ENCODE measurements at places on chromosomes 2 and 18. TPM values are rescaled to one million over a fixed set of nuclear protein-coding genes. Genes with fewer than 3 reads are reported as not detected.

Gene GALNT13
- 8.8 TPM for total RNA-seq

Gene MDH1B
- total RNA-seq = 1.6 TPM

Gene ICOS
- total RNA-seq = 0.07 TPM

Gene PLEKHM3
- total RNA-seq = 4.5 TPM

Gene UGT1A5
- not detected for total RNA-seq

Gene NOSTRIN
- total RNA-seq = not detected

DNA sequence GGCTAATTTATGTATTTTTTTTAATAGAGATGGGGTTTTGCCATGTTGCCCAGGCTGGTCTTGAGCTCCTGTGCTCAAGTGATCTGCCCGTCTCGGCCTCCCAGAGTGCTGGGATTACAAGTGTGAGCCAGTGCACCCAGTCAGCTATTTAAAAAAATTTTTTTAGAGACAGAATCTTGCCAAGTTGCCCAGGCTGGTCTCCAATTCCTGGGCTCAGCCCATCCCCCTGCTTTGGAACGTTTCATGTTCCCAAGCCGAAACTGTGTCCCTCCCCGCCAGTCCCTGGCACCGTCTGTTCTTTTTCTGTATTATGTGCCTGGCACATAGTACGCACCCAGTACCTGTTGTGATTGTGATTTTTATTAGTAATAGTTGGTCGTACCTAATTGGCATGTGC lies 63.1 kb upstream of the MGAT5 start:
- no peak for DNase-seq

DNA sequence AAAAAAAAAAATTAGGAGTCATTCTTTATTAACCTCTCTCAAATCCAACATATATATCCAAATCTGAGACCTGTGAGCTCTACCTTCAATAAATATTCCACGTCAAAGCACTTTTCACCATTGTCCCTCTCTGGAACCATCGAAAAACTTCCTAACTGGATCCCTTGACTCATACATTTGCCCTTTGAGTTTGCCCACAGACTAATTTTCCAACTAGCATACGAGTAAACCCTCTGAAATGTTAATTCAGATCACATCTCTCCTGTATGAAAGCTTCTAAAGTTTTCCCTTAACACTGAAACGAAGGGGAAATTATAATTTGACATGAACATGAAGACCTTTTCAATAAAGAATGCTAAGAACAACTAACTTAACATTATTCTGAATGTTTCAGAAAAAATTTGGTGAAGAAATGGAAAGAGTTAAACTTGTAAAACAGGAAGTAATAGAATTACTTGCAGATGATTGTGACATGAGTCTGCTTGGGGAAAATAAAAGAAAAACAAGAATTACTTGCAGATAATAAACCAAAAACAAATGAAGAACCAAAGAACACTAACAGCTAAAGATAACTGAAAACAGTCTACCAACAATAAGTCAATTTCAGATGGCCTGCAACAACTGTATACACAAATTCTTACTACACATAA lies 110.6 kb downstream of the C2orf74 start:
- no peak for DNase-seq

DNA sequence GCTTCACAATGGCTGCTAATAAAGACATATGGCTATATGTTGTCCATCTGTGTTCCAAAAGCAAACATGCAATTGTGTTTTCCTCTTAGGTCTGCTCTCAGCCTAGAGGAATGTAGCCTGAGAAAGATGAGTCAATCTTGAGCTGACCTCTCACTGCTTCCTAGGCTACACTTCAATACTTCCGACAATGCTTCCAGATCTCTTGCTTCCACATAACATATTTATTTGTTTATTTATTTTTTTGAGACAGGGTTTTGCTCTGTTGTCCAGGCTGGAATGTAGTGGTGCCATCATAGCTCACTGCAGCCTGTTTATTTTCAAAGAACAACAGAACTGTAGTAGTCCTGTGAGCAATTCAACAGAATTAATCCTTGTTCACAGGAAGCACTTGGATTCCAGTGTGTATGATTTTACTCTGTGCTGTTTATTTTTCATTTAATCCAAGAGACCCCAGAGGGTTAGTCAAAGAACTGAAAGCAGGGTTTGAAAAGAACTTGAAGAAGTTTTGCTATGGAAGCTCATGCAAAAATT lies 437.9 kb downstream of the TXNL1 start:
- DNase-seq = no peak

- DNase-seq = no peak
Measured at GRCh38 chr2:207484444-207485391, 45.0 kb upstream of the CREB1 start.

DNA sequence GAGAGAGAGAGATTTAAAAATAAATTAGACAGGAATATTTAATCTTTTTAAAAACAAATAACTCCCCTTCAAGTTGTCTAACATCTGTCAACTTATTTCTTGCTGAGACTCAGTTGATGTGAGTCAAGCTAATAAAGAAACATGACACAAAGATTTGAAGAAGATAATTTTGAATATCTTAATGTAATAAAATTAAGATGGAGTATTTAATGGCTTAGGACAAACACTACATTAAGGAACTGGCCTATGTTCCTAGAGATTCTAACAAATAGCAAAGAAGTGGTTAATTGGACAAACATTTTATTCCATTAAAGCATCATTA lies 134.0 kb downstream of the INSIG2 start:
- DNase-seq = no peak

DNA sequence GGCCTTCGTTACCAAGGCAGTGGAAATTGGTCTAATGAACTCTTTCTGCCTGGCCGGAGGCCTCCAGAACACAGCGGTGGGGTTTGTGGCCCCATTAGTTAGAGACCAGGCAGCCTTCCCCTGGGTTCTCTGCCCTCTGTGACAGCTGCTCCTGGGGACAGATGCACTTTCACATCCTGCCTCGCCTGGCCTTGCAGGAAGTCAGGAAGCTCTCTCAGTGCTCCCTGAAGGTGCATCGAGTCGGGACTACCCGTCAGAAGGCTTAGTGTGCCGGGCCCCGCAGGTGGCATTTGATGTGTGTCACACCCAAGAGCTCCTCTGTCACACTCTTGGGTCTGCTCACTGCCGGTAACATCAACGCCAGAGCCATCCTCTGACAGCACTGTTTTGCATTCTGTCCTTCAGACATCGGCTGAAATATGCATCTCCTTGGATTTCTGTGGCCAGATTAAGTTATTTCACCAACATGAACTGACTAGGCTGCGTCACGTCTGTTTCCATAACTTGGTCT lies 158.3 kb downstream of the LDLRAD4 start:
- no peak for DNase-seq

GRCh38 chr2:102480285-102481195 lies 7.5 kb downstream of the SLC9A4 start:
- no peak for DNase-seq

GRCh38 chr2:20168727-20169696 lies 55.9 kb downstream of the SDC1 start:
- DNase-seq = no peak

GRCh38 chr2:190679813-190680591 lies 31.1 kb downstream of the NAB1 start:
- peak; percentile 83 for DNase-seq

GRCh38 chr2:65850695-65851094 lies 418.3 kb upstream of the SPRED2 start:
- DNase-seq = no peak

- peak; percentile 36 for DNase-seq
Measured at GRCh38 chr2:219457784-219458369, 23.2 kb downstream of the SPEG start.

- no peak for DNase-seq
Measured at GRCh38 chr2:146850746-146851145, 994.1 kb upstream of the ACVR2A start.

DNA sequence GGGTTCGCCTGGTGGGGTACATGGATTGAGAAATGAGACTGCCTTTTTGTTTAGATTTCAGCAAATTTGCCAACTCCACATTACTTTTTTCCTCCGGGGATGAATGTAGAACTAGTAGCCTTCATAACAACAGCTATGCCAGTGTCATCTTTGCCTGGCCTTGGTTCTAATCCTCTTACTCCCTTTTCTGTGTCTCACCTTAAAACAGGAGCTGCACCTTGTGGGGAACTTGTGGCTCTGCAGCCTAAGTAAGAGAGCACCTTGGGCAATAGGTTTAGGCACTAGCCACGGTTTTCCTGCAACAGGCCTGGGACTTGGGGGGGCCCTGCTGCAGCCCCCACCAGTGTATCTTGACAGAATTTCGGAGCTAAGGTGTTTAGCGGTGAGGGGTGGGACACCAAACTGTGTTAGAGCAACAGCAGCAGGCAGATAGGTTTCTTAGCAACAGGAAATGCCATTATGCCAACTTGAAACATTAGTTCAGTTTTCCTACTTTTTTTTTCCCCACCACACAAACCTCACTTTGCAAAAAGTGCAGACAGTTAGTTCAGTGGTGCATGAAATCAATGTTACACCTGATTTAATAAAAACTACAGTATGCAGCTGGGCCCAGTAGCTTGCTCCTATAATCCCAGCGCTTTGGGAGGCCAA lies 173.7 kb downstream of the PRKCE start:
- no peak for DNase-seq

GRCh38 chr2:124501575-124502152 lies 476.6 kb downstream of the CNTNAP5 start:
- DNase-seq = no peak

DNA sequence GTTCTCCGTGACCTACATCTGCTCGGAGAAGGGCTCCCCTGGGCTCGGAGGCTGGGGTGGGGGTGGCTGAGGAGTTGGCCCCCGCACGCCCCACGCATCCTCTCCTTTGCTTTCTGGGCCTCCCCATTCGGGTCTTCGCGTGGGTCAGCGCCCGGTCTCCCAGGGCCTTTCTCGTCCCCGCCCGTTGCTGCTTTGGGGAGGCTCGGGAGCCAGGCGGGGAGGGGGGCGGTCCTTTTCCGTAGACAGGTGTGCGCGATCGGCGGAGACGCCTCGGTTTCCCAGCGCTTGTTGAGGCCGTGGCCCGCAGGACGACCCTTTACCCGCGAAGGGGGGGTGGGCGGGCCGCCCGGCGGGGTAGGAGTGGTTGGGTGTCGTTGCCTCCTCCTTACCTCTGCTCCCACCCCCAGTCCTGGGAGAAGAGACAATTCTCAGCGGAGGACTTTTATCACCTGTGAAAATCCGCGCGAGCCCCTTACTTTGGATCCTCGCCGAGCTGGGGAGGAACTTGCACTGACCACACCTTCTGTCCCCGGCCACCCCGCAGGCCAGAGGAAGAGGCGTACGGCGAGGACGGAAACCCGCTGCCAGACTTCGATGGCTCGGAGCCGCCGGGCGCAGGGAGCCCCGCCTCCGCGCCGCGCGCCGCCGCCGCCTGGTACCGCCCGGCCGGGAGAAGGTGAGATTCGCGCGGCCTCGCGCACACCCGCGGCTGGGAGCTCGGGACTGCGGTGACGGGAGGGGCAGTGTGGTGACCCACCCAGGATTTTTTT lies 2.6 kb downstream of the ADCYAP1 start:
- peak; percentile 62 for DNase-seq

GRCh38 chr2:220703279-220703678 lies 868.8 kb downstream of the EPHA4 start:
- no peak for DNase-seq

GRCh38 chr18:60981682-60982328 lies 351.4 kb upstream of the CDH20 start:
- DNase-seq = no peak

GRCh38 chr2:174300114-174300513 lies 34.6 kb upstream of the SP9 start:
- DNase-seq = no peak

GRCh38 chr2:232418466-232419244 lies 12.0 kb downstream of the ALPG start:
- peak; percentile 57 for DNase-seq

GRCh38 chr2:66283787-66284186 lies 151.1 kb upstream of the MEIS1 start:
- no peak for DNase-seq

DNA sequence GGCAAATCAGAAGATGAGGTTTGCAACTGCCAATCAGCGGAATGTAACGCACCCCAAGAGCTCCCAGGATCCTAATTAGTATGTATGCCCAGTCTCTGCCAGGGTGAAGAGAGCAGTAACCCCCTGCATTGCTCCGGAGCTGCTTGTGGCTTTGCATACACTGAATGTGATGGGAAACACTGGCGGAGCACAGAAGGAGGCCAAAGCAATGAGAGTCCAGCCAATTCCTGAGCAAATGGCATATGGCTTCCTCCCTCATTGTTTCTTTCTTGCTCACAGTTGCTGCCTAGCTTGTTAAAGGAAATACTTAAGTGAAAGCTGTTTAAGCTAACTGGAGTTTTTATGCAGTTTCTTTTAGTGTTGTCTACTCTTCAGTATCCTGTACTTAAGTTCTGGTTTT lies 343.5 kb upstream of the NT5C1B start:
- DNase-seq = no peak

DNA sequence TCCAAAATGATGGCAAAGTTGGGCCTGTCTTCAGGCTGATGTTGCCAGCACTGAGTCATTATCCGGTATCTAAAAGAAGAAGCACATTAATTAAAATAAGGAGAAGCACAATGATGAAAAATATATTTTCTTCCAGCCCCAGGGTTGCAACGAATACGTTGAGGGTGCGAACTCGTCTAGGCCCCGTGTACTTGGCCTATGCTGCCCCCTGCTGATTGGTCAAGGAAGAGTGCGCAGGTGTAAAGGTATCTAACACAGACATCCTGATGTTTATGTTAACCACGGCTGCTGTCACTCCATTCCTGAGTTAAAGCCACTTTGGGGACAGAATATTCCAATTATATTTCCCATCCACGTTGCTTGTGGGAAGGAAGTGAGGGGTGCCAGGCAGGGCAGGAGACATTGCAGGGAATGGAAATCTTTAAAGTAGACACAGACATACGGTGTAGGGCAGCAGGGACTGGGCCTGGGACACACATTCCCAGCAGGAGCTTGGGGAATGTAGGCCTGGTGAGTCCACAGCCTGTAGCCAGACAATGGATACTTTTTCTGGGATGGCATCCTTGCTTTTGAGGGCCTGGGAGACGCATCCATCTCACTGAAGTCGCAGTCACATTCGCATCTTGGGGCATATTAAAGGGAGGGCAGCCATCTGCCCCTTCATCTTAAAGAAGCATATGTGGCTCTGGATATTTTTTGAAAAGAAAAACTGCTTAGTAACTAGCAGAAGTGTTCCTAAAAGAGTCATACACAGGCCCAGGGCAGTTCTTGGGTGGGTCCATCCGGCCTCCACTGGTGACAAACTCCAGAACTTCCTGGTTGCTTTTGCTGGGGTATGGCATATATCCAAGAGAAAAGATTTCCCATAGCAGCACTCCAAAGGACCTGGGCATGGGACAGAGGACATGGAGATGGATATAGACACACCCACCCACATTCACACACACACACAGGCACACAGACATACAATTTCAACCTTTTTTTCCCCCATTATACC lies 81.9 kb downstream of the CLIP4 start:
- peak; percentile 82 for DNase-seq

DNA sequence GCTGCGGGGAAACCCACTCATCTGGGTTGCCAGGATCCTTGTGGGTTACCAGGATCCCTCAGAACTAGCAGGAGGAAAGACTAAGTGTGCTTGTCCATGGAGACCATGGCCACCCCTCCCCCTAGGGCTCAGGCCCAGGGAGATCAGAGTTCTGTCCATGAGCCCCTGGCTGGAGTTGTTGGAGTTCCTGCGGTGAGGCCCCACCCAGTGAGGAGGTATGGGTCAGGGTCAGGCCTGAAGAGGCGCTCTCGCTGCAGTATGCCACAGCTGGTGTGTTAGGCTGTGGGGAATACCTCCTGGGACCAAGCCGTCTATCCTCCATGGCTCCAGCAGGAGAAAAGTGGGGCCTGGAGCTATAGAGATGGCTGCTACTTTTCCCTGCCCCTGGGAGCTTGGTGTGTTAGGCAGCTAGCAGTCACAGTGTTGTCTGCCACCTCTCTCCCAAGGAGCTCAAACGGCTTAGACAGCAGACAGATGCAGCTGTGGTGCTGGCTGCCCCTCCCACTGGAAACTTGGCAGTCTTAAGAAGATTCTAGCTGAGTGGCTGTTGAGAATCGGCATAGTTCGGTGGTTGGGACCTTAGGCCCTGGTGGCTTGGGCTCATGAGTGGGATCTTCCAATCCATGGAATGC lies 240.3 kb upstream of the CELF4 start:
- DNase-seq = no peak
